ENCODE measurements at places on chromosomes 5 and 9.

GRCh38 chr5:134110382-134110781, 4.1 kb upstream of the TCF7 start:
- no peak for DNase-seq

GRCh38 chr5:132325691-132326090, 31.5 kb downstream of the SLC22A4 start:
- DNase-seq, result no peak

DNA sequence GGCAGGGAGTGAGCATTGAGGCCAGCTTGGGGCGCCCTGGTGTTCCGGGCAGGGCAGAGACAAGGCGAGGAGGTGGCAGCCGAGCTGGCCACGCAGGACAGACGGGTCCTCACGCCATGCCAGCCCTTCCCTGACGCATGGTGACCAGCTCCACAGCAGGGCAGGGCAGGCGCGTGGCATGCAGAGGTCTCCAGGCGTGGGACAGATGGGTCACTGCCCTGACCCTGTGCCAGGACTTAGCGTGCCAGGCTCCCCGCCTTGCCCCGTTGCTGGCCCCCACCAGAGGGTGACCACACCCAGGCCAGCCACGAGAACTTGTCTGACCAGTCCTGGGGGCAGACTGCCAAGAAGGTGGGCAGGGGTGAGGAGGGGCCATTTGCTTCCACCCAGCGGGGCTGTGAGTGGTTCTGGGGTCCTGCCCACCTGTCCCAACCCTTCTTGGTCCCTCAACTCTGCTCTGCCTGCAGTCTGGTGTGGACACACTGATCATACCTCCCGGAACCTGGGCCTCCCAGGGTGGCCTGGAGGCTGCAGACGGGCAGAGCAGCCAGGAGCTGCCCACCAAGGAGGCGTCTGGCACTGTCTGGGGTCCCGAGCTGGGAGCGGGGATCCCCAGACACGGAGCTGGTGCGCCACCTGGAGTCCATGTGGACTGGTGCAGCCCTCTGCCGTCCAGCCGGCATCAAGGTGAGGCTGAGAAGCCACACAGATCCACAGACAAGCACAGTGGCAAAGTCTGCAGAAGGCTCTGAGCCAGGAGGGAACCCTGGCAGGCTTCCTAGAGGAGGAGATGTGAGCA, at the start of gene RNF224:
RNF224 (plus strand) TSS at position 449 of the 799 bp plus-strand sequence. CDS start 834 bp downstream, outside the sequence.
- peak; percentile 72 for DNase-seq

- no peak for DNase-seq
These were observed 2.1 kb upstream of the SCAI start for GRCh38 chr9:125145425-125145824.

GRCh38 chr5:19297934-19298333, 690.1 kb downstream of the CDH18 start:
- DNase-seq, result no peak

DNA sequence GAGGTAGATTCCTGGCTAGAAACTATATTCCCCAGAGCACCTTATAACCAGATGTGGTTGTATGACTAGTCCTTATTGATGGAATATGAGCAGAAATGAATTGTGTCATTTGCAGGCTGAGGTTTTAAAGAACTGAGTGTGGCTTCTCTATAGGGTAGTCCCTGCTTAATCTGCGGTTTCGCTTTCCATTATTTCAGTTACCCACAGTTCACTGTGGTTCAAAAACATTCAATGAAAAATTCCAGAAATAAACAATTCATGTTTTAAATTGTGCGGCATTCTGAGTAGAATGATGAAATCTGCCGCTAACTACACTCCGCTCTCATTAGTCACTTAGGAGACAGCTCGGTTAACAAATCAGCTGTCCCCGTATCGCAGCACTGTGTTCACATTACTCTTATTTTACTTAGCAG, 65.1 kb downstream of the ANKRD55 start:
- DNase-seq, result no peak

DNA sequence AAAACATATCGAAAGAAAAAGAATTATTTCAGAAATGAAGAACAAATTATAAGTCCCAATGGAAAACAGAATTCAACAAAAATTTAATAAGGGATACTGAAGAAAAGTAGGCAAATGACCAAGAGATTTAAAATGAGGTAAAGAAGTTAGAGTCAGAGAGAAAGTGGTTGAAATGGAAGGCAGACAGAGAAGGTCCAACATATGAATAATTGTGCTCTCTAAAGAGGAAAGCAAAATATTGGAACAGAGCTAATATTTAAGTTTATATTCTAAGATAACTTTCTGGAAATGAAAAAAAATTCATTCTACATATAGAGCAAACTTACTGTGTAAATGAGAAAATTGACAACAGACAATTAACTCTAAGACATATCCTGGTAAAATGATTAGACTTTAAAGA, 94.1 kb downstream of the PTCH1 start:
- DNase-seq, result no peak

DNA sequence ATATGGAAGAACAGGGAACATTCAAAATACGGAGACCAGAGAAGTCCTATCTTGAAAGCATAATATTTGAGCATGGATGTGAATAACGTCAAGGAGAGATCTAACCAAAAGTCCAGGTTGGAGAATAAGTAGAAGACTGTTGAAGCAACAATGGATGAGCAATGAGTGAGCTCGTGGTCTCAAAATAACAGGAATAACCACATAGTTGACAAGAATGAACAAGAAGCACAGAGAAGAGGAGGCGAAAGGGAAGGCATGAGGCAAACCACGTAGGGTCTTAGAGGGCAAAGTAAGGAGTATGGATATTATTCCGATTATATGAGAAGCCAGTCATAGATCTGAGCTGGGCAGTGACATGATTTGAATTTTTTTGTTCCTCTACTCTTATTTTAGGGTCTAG, 710.2 kb downstream of the BRINP1 start:
- no peak for DNase-seq

DNA sequence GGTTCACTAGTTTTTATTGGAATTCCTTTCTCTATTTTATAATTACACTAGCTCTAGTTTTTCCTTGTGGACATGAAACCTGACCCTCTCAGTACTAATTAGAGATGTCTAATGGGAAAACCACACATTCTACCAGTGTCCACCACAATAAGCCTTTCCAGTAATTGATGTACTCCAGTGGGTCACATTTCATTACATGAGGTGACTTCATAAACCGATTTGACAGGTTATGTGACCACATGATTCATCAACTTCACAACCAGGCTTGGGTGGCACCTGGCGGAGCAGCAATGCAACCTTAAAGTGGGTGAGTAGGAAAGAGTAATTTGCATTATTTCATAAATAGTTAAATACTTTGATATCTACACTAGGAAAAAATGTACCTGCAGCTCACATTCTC, 284.2 kb upstream of the ADAMTS16 start:
- no peak for DNase-seq

DNA sequence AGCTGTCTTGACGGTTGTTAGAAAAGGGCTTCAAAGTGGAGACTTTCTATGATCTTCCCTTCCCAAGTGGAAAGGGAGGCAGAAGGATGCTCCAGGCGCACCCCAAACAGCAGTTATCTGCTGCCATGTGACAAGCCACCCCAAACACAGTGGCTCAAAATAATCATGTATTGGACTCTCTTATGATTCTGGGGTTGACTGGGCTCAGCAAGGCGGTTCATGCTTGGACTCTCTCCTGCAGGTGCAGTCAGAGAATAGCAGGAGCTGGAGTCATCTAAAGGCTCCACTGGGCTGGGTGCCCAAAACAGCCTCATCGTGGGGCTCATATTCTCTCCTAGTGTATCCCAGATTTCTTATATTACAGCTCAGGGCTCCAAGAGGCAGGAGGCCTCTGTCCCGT, 177.6 kb upstream of the IER5L start:
- no peak for DNase-seq

- DNase-seq, result no peak
These were observed 984 bp upstream of the RAD23B start for GRCh38 chr9:107281922-107282667.

GRCh38 chr9:92494856-92495255, 12.6 kb upstream of the ASPN start:
- no peak for DNase-seq

DNA sequence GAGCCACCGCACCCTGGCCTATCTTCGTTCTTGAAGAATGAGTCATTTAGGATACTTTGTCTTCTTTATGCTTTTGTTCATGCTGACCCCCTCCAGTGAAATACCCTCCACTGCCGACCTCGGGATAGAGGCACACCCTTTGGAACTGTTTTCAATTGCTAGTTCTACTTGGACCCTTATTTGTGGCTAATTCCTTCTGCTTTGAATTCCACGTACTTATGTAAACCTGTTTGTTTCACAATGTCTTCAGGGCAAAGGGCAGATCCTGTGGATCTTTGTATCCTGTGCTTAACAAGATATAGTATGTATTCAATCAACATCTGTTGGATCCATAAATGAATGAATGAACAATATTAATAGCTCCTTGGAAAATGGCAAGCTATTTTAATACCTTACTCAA, 19.6 kb upstream of the AOPEP start:
- no peak for DNase-seq

GRCh38 chr5:11396917-11397316, 507.3 kb downstream of the CTNND2 start:
- no peak for DNase-seq

DNA sequence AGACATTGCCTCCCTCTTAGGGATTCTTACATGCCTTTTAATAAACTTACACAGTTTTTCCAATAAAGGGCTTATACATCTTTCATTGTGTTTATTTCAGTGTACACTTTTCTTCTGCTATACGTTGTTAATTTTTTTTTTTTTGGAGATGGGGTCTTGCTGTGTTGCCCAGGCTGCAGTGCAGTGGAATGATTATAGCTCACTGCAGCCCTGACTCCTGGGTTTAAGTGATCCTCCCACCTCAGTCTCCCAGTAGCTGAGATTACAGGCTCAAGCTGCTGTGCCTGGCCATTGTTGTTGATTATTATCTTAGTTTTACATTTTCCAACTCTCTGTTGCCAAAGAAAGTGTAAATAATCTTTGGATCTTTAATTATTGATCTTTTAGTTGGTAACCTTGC, 89.8 kb downstream of the GTF3C4 start:
- no peak for DNase-seq

- DNase-seq, result no peak
These were observed 51.7 kb downstream of the RXRA start for GRCh38 chr9:134377976-134378375.

GRCh38 chr9:99158629-99159028, 53.7 kb downstream of the TGFBR1 start:
- DNase-seq, result no peak

DNA sequence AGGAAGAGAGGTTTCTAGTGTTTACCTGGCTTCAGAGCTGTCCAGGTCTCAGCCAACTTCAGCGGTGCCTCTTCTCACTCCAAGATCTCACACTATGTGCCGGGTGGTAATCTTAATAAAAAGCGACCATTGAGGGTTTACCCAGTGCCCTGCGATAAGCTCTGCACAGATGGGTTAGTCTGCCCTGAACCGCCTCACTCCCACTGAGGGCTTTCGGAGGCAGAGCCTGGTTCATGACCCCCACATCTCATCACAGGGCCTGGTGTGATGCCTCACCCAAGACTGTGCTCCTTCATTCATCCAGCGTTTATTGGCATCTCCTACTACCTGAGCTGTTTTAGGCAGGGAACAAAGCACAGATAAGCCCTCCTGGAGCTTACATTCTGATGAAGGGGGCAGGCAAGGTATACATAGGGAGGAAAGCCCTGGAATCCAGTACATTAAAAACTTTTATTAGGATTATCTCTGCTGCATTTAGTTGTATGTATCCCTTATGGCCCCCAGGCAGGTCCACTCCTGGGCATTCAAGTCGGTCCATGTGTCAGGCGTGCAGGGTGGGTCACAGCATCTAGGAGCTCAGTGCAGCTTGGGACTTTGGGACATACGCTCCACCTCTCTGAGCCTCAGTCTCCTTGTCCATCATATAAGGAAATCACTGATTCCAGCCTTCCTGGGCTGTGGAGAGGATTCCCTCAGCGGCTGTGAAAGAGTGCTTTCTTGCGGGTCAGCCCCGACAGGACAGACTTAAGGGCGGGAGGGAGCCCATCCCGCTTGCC, 613 bp upstream of the COL15A1 start:
- no peak for DNase-seq

DNA sequence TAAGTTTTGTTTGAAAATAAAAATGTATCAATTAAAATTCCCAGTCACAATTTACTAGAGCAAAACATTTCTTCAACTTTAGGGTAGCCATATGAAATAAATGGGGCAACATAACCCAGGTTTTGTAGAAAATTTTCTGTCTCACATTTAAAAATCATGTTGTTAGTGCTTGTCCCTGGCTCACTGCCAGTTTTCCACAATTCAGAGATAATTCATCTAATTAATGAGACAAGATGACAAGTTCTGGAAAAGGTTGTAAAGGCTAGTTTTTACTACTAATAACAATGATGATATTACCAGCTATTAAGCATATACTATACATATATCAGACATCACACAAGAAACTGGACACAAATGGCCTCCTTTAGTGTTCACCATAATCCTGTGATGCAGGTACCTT, 45.9 kb downstream of the MEGF9 start:
- no peak for DNase-seq

GRCh38 chr5:1526190-1526631, 2.5 kb upstream of the LPCAT1 start:
- DNase-seq, result no peak

DNA sequence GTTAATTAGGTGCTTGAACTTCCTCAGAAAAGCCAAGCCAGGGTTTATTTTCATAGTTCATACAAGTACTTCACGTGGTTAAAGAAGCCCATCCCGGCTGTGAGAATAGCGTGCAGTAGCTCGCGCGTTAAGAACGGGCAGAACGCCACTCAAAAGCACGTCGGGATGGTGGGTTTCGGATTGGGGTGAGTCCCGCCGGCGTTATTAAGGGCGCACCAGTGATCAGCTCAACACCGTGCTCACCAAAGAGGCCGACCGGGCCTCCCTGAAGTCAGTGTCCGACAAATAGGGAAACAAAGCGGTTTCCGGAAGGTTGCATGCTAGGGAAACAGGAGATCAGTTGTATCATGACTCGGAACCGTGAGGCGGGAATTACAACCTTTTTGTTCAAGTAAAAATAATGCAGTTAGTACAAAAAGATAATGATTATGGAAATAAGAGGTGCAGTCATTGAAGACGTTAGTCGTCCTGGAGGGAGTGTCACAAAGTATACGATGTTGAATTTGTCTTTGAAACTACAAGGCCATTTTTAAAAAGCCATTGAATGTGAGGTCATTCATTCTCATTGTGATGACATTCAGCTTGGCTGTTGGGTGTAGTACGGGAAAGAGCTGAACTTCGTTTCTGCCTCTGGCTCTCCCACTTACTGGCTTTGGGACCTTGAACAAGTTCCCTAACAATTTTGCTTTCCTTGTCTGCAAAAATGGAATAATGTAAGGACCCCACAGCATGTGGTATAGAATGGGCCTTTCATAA, 992 bp downstream of the SETD9 start:
- DNase-seq, result peak; percentile 15

- no peak for DNase-seq
These were observed 686 bp upstream of the COL27A1 start for GRCh38 chr9:114154600-114155102.
